A549 treated with CpdA at 1 μM for 4 hours (cell line): ENCODE measurements at places on chromosomes 5 and 9. TPM values are rescaled to one million over a fixed set of nuclear protein-coding genes. Genes with fewer than 3 reads are reported as not detected.

Gene CATSPER3
- total RNA-seq = 0.21 to 0.59 TPM (median 0.41 TPM) in 5 replicates

Gene LCN2
- 1.0 to 5.7 TPM (median 3.3 TPM) in 5 replicates for total RNA-seq

Gene NPM1
- total RNA-seq = 3,363 to 4,977 TPM (median 3,382 TPM) in 5 replicates

Gene PPP3R2
- total RNA-seq = not detected in 5 replicates

Gene FAM78A
- 0.23 to 1.1 TPM (median 0.52 TPM) in 5 replicates for total RNA-seq

Gene ANKRD31
- 0.03 to 0.12 TPM (median 0.07 TPM) in 5 replicates for total RNA-seq

Gene DBN1
- total RNA-seq = 54.2 to 72.8 TPM (median 63.0 TPM) in 5 replicates

Gene C7
- not detected in 5 replicates for total RNA-seq

Gene CSF1R
- total RNA-seq = 0.07 to 0.23 TPM (median 0.15 TPM) in 4 of 5 replicates, not detected in the other

Gene EMB
- 4.6 to 7.5 TPM (median 5.6 TPM) in 5 replicates for total RNA-seq

Gene PIP5K1B
- not detected in 5 replicates for total RNA-seq

Gene ROPN1L
- 1.9 to 2.7 TPM (median 2.3 TPM) in 5 replicates for total RNA-seq

Gene LCN1
- total RNA-seq = not detected in 5 replicates

Gene HAPLN1
- total RNA-seq = not detected in 5 replicates

Gene UGT3A2
- not detected in 5 replicates for total RNA-seq
